CD4-positive, alpha-beta T cell treated with Interleukin-17A for 1 hour (primary cell): ENCODE measurements at places on chromosomes 6 and 20.

GRCh38 chr6:53737746-53738145, 57.1 kb upstream of the LRRC1 start:
- no peak for DNase-seq

GRCh38 chr6:37696841-37697662, 631 bp downstream of the MDGA1 start:
- DNase-seq, result peak; percentile 46

GRCh38 chr6:116447496-116448011, 13.6 kb upstream of the CALHM6 start:
- no peak for DNase-seq

GRCh38 chr6:86730216-86730615, 207.1 kb upstream of the HTR1E start:
- no peak for DNase-seq

DNA sequence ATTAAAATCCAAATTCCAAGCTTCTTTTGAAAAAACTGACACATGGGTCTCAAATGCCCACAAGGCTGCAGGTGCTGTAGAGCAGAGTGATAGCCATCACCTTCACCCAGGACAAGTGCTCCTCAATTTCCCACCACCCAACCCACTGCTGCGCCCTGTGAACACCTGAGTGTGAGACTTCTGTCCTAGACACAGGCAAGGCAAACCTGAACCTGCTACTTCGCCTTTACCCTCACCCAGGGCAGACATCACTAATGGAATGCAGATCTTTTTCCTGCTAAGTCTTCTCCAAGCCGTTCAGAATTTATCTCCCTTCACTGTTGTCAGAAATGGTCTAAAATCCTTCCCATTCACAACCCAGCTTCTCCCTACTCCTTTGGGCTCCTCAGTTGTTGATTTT, 65.9 kb downstream of the PREX1 start:
- no peak for DNase-seq

GRCh38 chr6:112469306-112469705, 122.2 kb downstream of the RFPL4B start:
- DNase-seq, result no peak

DNA sequence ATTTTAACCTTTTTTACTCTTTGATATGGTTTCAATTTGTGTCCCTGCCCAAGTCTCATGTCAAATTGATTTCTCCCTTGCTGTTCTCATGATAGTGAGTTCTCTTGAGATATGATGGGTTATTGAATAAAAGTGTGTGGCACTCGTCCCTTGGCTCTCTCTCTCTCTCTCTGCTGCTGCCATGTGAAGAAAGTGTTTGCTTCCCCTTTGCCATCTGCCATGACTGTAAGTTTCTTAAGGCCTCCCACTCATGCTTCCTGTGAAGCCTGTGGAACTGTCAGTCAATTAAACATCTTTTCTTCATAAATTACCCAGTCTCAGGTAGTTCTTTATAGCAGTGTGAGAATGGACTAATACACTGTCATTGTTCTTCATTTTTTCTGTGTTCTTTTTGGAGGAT, 48.5 kb downstream of the LIN28B start:
- DNase-seq, result no peak
